KG1 (cell line): ENCODE measurements at places on chromosomes 6 and 20.

DNA sequence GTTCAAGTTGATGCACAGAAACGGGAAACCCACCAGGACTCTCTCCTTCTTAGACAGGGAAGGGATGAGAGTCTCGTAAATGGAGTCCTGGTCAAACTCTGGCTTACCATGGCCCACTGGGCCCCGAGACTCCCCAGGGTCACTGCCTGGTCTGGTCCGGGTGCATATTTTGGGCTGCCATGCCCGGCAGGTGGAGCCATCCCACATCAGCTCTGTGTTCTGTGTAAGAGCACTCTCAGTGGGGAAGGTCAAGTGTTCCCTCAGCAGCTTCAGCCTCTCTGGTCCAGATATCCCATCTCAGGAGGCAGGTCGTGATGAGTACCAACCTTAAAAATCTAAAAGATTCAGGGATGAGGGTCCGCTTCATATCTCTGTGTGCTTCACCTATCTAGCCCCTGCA is 138.8 kb downstream of the EDN3 start:
- DNase-seq, result no peak

GRCh38 chr6:136527831-136528230 is 22.4 kb downstream of the MAP7 start:
- no peak for DNase-seq

DNA sequence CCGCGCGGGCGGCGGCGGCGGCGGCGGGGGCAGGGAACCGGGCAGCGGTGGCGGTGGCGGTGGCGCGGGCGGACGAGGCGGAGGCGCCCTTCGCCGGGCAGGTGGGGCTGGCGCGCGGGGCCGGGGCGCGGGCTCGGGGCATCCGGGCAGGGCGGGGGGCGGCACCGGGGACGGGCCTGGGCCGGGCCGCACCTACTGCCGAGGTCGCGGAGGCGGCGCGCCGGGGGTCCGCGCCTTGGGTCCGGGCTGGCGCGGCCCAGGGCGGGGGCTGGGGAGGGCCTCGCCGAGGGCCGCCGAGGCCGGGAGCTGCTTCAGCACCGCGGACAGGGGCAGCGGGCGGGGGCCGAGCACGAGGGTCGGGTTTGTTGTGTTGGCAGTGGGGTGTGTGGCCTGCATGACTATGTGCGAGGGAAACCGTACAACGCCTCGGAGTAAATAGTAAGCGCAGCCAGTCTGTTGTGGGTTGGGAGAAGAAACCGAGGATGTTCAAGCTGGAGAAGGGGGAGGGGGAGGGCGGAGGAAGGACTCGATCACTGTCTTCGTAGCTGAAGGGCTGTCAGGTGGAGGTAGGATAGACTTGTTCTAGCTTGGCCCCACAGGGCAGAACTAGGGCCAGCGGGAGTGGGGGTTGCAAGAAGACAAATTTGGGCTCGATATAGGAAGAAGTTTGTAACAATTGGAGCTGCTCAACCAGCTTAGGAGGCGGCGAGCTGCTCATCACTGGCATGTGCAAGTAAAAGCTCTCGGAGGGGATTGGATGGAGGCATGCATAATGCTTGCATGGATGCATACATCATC is 593 bp downstream of the MMP24 start:
- no peak for DNase-seq

DNA sequence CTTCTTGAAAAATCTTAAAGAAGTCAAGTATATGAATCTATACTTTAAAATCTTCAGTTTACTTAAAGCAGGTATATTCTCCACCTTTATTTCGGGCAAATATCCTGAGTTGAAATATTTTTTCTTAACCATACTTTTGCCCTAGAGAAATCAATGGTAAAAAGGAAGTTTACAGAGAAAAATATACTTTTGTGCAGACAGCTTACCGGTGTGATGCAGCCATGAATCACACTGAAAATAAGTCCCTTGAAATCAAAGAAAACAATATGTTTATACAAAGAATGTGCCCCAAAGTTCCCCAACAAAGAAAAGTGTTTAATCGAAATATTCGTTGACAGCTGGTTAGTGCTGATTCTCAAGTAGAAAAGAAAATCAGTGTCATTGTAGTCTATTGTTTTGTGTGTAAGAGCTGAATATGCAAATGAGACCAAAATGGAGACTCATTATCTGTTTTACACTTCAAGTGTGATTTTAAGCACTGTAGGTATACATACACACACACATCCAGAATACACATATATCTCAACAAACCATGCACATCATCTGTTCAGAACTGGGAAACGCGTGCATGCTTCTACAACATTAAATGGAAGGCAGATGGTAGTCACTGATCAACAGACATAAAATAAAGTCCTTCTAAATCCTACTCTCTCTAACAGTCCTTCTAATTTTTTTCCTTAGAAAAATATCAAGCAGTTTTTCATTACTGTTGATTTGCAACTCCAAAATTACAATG is 73.3 kb downstream of the BTBD9 start:
- DNase-seq, result no peak

DNA sequence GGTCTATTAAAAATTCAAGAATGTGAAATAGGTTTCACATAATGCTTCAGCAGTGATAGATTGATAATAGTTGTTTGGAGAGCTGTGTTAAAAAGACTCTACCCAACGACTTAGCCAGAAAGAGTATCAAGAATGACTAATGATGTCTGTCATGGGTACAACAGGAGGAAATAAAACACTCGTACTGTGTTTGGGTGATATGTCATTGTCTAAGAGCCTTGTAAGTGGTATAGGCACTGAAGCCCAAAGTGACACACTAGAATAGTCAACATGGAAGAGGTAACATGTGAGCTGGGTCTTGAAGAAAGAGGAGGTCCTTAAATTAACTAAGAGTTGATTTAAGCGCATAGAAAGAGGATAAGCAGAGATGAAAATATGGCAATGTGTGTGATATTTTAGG is 471.8 kb upstream of the MAN1A1 start:
- DNase-seq, result no peak
